Smooth muscle cell of trachea (primary cell): ENCODE measurements at places on chromosomes 2 and 18. TPM values are rescaled to one million over a fixed set of nuclear protein-coding genes. Genes with fewer than 3 reads are reported as not detected.

Gene DLX2
- total RNA-seq = 0.17 and 0.29 TPM in 2 replicates

Gene PHOSPHO2
- 1.8 and 4.1 TPM in 2 replicates for total RNA-seq

Gene DOK6
- total RNA-seq = 1.5 and 5.6 TPM in 2 replicates

Gene ANO7
- total RNA-seq = 0.15 and 0.83 TPM in 2 replicates

Gene WNT6
- total RNA-seq = not detected in 2 replicates

Gene CNTNAP5
- total RNA-seq = not detected in 2 replicates

Gene CTDP1
- total RNA-seq = 21.4 and 26.5 TPM in 2 replicates

Gene IL36G
- not detected in 2 replicates for total RNA-seq

Gene C2orf72
- total RNA-seq = 0.17 TPM in 1 of 2 replicates, not detected in the other

Gene USP14
- 17.5 and 56.1 TPM in 2 replicates for total RNA-seq
